Tibial nerve (tissue), 4 donors: ENCODE measurements at places on chromosomes 2 and 18. TPM values are rescaled to one million over a fixed set of nuclear protein-coding genes. Genes with fewer than 3 reads are reported as not detected.

DNA sequence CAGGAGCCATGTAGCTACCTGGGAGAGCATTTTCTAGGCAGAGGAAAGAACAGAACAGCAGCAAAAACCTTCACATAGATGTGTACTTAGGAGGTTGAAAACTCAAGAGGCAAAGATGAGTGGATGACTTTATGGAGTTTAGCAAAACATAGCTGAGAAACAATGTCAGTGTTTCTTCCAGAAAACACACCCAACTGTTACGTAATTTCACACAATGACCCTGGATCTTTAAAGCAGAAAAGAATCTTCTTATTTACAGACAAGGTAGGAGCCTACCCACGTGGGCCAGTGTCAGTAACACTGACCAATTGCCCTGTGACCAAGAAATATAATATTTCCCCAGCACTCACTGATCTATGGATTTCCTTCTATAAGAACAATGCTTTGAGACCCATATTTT lies 254.6 kb downstream of the CDH20 start:
- DNase-seq = no peak
- H3K27me3 ChIP-seq = no peaks in the 10 kb centered on the region
- no peak overlapping the region for H3K27ac ChIP-seq
- no peak overlapping the region for H3K4me3 ChIP-seq

RRM2 gene
- total RNA-seq = 0.59 TPM

SP9 gene
- not detected for total RNA-seq

ANKRD30B gene
- total RNA-seq = 11.2 TPM

GRCh38 chr18:38042211-38042890 lies 476.8 kb upstream of the CELF4 start:
- no peak for DNase-seq
- no peak overlapping the region for H3K4me3 ChIP-seq
- H3K4me1 ChIP-seq = no peaks in the 10 kb centered on the region
- H3K27ac ChIP-seq = no peak overlapping the region
- H3K27me3 ChIP-seq = no peaks in the 10 kb centered on the region
- no peaks in the 10 kb centered on the region for H3K36me3 ChIP-seq

DNA sequence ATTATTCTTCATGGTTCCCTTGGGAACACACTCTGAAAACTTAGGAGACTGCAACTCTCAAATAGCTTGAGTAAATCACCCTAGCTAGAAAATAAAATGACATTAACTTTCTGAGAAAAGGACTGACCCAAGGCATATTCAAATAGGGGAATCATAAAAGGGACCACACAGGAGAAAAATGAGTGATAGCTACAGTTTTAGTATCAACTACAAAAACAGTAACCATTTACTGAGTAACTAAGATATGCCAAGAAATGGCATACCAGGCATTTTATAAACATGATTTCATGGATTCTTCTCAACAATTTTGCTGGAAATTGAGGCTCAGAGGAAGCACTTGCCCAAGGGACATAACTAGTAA lies 84.5 kb downstream of the AFF3 start:
- no peaks in the 10 kb centered on the region for H3K36me3 ChIP-seq
- no peaks in the 10 kb centered on the region for H3K27me3 ChIP-seq
- H3K4me1 ChIP-seq = peaks cover 4% of the 10 kb centered on the region
- no peak overlapping the region for H3K4me3 ChIP-seq
- no peak overlapping the region for H3K27ac ChIP-seq

DNA sequence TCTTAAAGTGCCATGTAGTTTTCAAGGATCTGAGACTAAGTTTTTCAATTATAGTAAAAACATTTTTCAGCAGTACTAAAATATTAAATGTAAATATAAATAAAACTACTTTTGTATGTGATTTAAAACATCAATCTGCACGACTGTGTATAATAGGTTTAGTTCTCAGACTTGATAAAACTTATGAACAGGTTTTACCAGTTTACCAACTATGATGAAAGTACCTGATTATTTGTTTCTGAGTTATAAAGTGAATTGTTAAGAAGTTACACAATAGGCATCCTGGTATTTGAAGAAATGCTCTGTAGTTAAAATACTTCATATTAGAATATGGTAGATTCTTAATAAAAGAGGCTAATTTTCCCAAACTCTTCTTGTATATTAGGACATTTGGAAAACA lies 14.8 kb downstream of the RELCH start:
- H3K27ac ChIP-seq = no peak overlapping the region
- peaks cover 16% of the 10 kb centered on the region for H3K4me1 ChIP-seq
- H3K4me3 ChIP-seq = no peak overlapping the region
- H3K27me3 ChIP-seq = no peaks in the 10 kb centered on the region
- no peak for DNase-seq
- no peaks in the 10 kb centered on the region for H3K36me3 ChIP-seq

TBR1 gene
- total RNA-seq = not detected
